ENCODE measurements at places on chromosomes 4 and X.

DNA sequence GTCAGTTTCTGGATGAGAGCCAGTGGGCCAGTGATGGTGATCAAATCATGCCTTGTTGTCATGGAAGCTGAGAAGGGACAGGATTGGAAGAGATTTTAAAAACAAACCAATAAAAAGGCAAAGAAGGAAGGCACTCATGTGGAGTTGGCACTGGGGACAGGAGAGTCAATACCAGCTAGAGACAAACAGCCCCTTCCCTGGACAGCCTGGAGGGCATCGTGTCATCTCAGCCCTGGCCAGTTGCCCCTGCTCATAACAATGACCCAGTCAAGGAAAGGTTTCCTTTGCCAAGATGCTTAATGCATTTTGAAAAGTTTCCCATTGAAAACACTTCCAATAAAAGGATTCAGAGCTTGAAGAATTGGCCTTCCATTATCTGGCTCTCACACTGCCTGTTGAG, 55.5 kb downstream of the SCML1 start:
- no peak for DNase-seq

DNA sequence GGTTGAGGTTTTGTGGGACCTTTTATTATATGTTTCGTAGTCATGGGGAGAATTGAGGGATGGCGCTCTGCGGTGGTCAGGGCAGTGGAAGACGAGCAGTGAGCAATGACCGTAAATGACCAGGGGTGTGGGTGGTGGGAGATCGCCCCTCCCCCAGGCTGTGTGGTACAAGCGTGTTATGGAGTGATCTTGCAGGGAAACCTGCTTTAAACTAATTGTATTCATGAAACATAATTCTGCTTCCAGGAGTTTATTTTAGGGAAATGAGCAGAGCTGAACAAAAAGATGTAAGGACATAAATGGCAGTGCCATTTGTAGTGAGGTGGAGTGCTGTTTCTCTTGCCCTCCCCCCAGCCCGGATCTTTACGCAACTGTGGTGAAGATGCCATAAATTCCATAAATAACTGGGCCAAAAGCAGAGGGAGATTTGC, 20.2 kb downstream of the GYG2 start:
- no peak for DNase-seq

DNA sequence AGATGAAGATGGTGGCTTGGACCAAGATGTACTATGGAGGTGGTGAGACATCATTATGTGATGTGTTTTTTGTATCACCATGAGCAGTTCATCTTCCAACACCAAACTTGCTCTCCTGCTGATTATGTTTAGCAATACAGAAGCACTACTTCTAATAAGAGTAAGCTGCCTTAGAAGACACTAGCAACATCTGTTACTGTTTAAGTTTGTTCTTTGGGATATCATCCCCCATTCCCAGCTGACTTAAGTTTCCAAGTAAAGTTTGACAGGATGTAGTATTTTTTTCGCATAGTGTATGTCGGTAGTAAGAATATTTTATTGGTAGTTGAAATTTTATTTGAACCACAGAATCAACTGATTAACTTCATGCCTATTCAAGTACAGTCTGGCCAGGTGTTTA, 123.5 kb upstream of the BMPR1B start:
- no peak for DNase-seq

DNA sequence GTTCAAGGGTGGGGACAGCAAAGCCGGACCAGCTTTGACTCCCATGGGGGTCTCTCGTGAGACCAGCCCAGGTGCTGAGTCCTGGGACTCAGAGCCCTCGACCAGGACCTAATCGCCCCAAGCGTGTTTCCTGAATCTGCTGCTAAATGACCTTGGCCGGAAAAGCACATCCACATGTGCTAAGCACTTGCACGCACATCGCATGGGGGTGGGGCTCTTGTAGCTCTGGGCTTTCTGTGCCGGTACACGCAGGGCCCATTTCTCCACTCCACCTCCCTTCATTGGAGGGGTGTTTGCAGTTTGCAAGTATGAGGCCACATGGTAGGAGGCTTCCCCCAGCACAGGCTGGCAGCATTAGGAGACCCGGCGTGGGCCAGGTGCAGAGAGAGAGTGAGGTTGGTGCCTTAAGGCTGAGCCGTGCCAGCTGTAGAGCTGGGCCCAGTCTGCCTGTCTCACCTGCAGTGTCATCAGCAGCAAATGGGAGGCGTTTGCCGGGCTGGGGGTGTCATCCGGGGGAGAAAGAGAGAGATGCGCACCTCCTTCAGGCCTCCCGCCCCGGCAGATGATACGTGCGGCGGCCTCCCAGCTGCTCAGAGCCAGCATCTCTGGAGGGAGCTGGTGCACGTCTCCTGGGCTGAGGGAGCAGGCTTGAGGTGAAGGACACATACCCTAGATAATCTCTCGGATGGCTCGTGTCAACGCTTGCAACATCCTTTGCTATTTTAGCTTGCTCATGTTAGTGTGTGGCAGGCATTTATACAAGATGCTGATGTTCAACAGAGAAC, 45.2 kb upstream of the CLCN4 start:
- DNase-seq = peak; percentile 88

- no peak for DNase-seq
Observed at GRCh38 chr4:37241647-37242046, 2.9 kb upstream of the NWD2 start.

DNA sequence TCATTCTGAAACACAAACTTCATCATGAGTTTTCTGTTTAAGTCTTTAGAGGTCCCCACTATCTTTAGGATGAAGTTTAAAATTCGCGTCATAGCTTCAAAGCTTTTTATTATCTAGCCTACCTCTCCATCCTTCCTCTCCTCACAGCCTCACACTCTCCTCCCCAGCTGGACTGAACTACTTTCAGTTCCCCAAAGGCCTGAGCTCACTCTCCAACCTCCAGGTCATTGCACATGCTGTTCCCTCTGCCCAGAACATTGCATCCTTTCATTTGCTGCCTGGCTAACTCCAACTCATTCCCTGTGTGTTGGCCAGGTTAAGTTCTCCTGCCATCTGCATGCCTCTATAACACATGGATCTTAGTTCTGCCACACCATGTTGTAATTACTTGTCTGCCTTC, 2.9 kb upstream of the OTUD5 start:
- no peak for DNase-seq

- DNase-seq = no peak
Observed at GRCh38 chrX:87489071-87489470, 28.5 kb upstream of the KLHL4 start.

DNA sequence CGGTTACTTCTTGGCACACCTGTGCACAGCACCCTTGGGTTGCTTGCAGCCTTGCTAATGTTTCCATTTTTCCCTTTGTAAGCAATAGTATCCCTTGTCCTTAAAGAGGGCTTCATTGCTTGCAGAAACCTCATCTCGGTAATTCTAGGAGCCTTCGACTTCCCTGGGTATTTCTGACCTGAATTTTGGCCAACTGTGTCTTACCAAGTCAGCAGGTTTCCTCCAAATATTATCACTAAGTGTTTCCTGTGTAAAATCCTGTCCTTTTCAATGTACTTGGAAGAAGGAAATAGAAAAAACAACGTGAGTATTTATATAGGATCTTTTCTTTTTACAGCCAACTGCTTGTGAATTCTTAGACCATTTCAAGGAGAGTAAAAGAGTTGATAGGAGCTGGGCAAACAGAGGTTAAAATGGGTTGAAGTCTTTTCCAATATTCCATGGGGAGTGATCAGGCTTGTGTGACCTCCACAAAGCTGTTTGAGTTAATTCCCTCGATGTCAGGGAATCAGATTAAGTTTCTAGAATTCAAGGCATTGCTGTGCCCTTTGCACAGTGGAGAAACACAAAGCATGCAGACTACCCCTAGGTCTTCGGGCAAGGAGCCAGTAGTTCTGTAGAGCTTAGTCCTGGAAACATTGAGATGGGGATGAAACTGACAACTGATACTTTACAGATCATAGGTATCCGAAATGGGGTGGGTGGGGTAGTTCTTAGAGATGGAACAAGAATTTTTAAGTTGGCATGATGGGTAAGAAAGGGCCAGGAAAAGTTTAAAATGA, 209.9 kb downstream of the CPE start:
- no peak for DNase-seq

DNA sequence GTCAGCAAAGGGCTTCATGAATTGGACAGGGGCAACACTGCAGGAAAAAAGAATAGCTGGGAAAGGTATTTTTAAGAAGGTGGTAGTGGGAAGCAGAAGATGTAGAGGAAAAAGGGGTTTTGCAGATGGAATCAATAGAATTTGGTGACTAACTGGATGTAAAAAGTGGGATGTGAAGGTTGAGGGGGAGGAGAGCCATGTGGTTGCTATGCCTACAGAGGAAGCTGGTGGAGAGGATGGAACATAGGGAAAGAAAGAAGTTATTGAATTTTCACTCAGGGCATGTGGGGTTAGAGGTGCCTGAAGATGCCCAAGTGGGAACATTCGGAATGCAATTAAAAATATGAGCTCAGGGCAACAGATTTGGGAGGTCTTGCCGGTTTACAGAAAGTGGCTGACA, 33.0 kb downstream of the REELD1 start:
- DNase-seq = no peak

GRCh38 chr4:109298279-109299010, 4.0 kb downstream of the COL25A1 start:
- no peak for DNase-seq

- no peak for DNase-seq
Observed at GRCh38 chrX:102958794-102959193, 21.7 kb downstream of the RAB40AL start.

DNA sequence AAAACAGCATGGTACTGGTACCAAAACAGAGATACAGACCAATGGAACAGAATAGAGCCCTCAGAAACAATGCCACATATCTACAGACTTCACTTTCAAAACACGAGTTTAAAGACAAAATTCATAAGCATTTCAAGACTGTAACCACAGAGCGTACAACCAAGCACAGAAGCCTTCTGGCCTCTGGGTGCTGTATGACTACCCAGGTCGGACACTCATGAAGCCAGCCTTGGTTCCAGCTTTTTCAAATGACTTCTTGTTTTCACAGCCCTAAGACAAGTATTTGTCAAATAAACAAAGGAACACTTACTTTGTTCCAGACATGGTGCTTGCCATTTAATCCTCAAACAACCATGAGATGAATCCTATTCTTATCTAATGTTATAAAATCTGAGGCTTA, 536.1 kb upstream of the NR3C2 start:
- no peak for DNase-seq

DNA sequence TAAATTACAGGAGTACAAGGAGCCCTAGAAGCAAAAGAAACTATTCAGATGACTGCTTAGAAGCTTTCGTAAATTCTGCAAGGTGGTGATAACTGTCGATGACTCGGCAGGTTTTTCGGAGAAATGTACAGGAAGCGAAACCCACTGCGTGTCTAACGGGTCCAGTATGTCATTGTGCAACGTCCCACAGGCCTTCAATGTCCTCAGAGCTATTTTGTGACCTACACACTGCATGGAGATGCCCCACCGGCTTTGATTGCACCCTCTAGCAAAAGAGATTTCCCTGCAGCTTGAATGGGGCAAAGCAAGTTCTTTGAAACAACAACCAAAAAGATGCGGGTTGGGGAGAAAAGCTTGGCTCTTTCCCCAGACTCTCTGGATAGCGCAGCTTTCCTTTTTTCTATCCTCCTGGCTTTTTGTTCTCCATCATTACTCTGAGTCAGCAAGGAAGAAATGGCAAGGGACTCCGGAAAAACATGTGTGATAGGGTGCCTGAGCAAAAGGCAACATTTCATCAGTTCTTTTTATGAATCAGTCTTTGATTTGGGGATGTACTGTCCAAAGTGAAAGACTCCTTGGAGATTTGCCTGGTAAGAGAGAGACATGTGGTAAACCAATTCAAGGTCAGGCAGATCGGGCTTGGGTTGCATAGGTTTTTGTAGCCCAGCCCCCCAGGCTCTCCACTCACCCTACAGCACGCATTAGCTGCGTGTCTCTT, 112.0 kb upstream of the TBL1X start:
- peak; percentile 46 for DNase-seq

- DNase-seq = no peak
Observed at GRCh38 chr4:113383111-113383785, 333.8 kb downstream of the ANK2 start.

DNA sequence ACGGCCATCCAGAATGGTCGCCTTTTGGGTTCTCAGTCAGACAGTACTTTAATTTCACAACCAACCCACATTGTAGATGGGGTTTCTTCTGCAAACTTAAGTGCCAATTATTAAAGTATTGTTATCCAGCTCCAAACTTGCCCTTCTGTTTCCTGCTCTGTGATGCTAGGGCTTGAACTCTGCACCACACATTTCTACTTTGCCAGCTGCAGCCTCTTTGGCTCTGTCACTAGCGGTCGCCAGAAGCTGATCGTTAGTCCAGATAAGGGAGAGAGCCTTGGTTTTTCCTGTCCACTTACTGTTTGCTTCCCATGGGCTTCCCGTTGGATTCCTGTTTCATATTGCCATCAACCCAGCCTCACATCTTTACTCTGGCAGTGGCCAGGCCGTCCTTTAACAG, 196.6 kb downstream of the ASB9 start:
- DNase-seq = no peak

DNA sequence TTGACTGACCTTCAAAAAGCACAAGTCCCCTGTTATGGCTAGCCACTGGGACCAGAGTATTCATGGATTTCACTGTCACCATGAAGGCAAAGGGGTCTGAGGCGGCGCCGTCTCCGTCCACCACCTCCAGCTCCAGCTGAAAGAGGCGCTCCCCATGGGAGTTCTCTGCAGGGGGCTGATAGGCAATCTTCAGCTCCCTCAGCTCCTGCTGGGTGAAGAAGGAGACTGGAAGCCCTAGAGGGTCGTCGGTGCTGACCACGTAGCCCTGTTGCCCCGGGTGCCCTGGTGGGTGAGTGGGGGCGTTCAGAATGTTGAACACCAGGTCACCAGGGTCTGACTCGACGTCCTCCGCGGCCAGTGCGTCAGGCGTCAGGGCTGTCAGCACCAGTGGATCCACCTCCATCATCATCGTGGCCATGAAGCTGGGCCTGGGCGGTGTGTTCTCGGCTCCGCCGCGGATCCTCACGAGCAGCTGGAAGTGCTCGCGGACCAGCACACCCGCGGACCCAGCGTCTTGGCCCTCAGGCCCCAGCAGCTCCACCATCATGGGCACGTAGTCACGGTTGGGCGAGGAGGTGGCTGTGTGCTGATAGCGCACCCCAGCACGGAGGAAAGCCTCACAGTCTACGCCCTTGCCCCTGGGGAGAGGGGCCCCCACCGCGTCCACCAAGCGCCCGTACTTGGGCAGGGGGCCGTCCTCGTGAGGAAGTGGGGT, 987 bp downstream of the FREM3 start:
- no peak for DNase-seq

DNA sequence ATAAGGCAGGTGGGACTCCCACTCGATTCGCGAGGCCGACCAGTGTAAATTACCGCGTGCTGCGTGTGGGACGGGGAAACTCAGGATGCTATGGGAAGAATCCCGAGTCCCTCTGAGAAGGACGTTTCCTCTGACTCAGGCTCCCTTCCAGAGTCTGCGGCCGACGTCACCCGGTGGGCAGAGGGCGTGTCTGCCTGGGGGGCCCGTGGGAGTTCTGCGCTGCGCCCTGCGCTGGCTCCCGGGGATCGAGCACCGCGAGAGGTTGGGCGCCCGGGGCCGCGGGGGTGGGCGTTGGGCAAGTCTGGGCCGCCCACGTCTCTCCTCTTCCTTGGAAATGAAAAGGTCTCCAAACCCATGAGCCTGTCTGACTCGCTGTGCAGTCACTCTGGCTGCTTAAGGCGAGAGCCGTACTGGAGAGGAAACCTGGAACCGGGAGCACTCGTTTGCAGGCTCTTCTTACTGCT, 568 bp downstream of the NIPAL1 start:
- DNase-seq = no peak
